ENCODE measurements at places on chromosomes 13 and 19.

DNA sequence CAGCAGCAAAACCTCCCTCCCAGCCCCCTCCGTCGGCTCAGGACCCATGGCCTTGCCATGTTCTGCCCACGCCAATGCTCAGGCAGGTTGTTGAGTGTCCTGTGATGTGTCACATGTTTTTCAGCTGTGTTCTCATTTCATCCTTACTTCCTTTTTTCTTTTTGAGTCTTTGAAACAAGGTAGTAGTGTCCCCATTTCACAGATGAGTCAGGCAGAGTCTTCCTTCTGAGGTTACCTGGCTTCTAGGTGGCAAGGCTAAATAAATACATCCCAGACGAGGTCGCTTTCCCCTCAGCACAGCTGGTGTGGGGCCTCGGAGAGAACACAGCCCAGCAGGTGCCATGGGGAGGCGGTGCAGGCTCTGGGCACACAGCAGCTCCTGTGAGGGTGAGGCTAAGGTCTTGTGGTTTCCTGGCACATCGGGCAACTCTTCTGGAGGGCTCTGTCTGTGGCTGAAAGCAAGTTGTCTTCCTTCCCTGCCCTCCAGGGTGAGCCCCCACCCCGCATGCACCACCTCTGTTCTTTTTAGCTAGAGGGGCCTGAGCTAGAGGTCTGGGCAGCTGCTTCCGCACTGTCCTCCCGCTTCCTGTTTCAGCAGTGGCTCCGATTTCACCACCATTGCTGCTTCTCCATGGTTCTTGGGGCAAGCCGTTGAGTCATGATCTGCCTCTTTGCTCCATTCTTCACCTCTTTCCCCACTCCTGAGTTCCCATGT, 15.1 kb downstream of the PRAM1 start:
- DNase-seq = peak; percentile 65

DNA sequence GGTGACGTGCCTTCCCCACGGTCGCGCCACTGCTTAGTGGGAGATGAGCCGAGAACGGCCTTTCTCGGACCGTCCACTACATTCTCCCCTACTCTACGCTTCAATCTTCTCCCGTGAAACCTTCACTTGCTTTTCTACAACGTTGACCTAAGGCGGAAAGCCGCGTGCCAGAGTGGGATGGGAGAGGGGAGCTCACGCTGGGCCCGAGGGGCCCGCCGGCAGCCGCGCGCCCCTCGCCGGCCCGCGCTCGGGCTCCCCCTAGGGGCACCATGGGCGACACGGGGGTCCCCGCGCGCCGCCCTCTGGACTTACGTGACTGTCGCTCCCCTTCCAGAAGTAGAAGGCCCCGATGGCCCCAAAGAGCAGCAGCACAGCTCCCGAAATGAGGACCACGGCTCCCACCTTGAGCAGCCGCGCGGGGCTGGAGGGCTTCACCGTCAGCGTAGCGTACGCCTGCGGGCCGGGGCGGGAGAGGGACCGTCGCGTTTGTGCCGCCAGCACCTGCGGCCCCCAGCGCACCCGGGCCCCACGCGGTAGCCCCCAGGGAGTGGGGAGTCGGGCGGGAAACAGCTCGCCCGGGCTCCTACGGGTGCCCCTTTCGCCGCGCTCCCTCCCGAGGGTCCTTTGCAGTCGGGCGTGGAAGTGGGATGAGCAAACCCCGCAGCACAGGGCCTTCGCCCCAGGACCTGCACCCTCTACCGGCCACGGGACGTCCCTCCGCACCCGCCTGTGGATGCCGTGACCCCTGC, 727 bp downstream of the CNMD start:
- no peak for DNase-seq

GRCh38 chr13:110442930-110443621, 118.4 kb downstream of the RAB20 start:
- DNase-seq = no peak

GRCh38 chr13:68173111-68173510, 943.0 kb upstream of the PCDH9 start:
- DNase-seq = no peak

DNA sequence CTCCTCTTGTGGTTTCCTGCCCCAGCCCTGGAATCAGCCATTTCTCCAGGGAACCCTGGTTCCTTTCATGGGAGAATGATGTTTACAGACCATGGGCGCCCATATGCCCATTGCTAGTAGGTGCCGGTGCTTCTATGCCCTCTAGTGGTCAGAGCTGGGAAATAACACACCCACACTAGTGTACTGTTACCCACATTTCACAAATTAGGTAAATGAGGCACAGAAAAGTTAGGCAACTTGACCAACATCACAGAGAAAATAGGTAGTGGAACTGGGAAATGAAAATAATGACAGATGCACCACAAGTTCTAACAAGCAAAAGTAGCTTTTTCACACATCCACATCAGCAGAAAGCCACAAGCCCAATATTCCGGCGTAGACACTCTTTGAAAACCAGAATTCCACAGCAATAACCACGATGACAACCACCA, 1.3 kb upstream of the CEACAM3 start:
- peak; percentile 45 for DNase-seq

DNA sequence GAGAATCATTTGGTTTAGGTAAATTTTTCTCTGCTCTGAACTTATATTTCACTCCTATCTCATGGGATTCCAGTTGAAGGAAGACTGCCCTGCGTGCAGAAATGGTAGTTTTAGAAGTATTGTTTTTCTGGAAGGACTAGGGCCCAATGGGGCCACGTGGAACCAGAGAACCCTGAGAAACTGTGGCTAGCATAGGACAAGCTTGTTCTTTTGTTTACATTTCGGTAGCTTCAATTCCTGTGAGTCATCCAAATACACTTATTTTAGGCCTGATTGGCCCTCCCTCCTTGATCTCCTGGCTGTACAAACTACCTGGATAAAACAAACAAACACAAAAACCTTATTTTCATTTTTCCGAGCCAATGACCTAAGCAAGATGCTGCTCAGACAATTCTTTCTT, 124.0 kb downstream of the ITGBL1 start:
- DNase-seq = no peak

DNA sequence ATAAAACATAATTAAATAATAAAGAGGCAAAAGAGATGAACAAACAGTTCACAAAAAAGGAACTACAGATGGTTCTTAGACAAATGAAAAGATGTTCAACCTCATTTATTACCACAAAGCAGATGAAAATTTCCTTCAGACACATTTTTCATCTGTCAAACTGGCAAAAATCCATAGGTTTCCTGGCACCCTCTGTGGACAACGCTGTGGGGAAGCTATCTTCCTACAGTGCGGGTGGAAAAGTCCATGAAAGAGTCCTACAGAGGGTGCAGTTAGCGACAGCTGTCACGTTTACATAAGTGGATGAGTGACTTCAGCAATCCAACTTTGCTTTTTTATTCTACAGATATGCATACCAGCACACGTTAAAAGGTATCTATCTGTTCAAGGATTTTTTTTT, 30.3 kb upstream of the PDCD5 start:
- no peak for DNase-seq

- no peak for DNase-seq
Observed at GRCh38 chr13:111519041-111519440, 198.6 kb downstream of the TEX29 start.

- no peak for DNase-seq
Observed at GRCh38 chr19:14116525-14116917, 1.0 kb downstream of the PRKACA start.

DNA sequence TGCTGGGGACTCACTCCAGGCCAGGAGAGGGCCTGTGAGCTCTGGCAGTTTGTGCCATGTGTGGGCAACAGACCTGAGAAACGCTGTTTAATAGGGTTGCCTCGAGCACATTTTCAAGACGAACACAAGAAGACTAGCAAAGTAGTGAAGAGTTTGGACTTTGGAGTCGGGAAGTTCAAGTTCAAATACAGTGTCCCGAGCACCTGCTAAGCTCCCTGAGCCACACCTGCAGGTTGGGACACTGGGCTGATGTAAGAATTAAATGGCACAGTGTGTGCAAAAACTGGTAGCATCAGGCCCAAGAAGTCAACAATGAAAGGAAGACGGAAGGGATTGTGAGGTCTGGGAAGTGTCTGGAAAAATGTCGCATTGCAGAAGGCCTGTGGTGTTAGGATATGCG, 112.8 kb upstream of the PABPC3 start:
- no peak for DNase-seq

- DNase-seq = no peak
Observed at GRCh38 chr13:101306773-101307172, 109.5 kb downstream of the NALCN start.

All from T-cell (primary cell).